ENCODE measurements at places on chromosomes 5 and 9. TPM values are rescaled to one million over a fixed set of nuclear protein-coding genes. Genes with fewer than 3 reads are reported as not detected.

The GRM6 gene
- not detected for polyA plus RNA-seq

The LAMC3 gene
- not detected for polyA plus RNA-seq

The ZNF366 gene
- polyA plus RNA-seq: not detected

The NIM1K gene
- polyA plus RNA-seq: 0.83 TPM

The ADGRD2 gene
- polyA plus RNA-seq: not detected

The FRMPD1 gene
- not detected for polyA plus RNA-seq

The TNFSF15 gene
- 2.8 TPM for polyA plus RNA-seq

The FBP1 gene
- polyA plus RNA-seq: not detected

- DNase-seq: peak; percentile 91
These were observed 146.6 kb upstream of the TUT7 start for GRCh38 chr9:86500667-86501435.

DNA sequence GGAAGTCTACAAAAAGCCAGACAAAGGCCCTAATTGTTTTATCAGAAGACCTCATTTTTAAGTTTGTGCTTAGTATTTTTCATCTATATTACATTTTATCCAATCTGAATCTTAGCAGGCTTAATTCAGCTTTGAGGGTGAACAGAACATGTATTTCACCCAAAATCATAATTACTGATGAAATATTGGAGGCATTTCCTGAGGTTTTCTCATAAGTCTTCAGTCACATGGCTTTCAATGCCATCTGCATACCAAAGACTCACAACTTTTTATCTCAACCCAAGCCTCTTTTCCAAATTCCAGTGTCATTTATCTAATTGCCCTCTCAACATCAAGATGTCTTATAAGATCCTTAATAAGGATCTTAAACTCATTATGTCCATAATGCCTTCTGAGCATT is 150.8 kb downstream of the TTC39B start:
- no peak for DNase-seq

- DNase-seq: no peak
These were observed 457.4 kb upstream of the NUDT12 start for GRCh38 chr5:104019956-104020355.

- DNase-seq: no peak
These were observed 79.3 kb upstream of the SH3PXD2B start for GRCh38 chr5:172533399-172534228.

DNA sequence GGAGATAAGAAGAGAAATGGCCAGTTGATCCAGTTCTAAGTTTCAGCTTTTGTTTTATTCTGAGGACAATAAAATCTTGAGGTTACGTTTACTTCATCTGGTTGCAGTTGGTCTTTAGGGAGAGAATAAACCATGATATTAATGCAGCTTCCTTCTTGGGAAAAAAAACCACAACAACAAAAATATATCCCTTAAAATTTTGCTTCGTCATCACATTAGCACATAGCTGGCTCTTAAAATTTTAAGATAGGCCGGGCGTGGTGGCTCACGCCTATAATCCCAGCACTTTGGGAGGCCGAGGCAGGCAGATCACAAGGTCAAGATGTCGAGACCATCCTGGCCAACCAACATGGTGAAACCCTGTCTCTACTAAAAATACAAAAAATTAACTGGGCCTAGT is 86.4 kb downstream of the EQTN start:
- no peak for DNase-seq

DNA sequence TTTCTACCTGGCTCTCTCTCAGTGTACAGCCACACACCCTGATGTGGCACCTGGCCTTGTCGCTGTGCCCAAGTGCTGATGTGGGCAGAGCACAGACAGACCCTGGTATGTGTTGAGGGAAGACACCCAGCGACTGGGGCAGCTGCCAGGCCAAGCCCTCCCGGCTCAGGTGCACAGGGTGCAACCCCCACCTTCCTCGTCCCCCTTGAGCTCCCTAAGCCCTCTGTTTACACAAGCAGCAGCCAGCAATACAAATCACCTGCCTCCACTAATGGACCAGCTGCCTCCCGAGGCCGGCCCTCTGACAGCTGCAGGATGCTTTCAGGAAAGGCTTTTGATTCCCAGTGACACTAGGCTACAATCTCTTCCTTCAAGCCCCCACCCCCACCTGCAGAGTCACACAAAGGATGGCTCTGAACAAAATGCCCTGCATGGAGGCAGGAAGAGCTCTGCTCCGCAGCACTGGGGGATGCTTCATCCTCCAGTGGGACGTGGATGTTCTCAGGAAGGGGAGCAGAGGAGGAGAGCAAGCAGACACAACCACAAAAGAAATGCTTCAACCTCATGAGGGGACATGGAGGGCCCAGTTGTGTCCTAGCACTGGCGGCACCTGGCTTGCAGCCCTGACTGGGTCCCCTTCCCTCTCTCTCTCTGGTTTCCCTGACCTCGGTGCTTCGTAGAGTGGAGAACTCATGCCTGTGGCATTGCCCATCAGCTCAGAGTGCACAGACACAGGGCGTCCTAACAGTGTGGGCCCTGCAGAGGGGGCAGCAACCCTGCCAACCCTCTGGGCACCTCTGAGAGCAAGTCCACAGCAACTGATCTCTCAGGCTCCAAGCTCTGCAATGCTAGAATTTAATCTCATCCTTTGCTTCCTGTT is 140.8 kb downstream of the BARX1 start:
- DNase-seq: no peak

DNA sequence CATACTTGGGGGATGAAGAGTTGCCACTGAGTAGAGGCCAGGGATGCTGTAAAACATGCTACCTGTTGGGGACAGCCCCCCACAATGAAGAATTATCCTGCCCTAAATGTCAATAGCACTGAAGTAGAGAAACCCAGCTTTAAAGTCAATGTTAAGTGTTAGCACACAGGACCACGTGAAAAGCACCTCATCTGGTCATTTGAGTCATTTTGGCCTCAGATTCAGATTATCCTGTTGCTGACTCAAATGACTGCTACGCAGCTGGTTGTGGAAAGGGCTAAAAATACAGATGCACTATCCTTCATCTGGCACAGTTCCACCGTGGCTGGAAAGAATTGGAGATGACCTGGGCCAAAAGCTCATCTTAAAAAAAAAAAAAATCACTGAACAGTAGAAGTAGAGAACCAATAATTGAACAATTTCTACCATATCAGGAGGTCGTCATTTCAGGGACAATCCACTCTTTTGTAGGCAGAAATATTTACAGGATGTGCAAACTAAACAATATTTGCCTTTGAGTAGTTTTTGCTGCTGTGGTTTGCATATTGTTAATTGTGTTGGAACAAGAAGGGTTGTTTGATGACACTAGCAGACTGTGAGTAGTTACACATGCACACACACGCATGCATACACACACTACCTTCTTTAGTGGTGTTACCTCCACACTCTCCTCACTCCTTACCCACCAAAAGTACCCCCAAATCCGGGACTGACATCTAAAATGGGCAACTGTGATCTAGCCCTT is 195.3 kb upstream of the KLF9 start:
- DNase-seq: peak; percentile 88

DNA sequence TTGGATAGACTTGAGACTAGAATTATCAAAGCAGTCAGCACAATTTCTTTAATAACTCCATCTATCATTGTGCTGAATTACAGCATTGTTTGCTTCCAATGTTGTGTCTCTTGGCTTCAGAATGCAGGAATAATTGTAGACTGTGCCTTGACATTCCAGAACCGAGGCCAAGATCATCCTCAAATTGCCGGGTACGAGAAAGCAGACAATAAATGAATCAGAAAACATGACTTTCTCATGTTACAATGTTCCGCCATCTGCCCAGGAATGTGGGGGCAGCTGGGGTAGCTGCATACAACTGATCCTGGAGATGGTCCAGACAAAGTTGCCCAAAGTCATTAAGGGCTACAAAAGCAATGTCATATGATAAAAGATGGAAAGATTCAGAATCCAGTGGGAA is 206.2 kb upstream of the SGCD start:
- no peak for DNase-seq
